Cardiac septum (tissue), 1 donor: ENCODE measurements at places on chromosomes 4 and X.

DNA sequence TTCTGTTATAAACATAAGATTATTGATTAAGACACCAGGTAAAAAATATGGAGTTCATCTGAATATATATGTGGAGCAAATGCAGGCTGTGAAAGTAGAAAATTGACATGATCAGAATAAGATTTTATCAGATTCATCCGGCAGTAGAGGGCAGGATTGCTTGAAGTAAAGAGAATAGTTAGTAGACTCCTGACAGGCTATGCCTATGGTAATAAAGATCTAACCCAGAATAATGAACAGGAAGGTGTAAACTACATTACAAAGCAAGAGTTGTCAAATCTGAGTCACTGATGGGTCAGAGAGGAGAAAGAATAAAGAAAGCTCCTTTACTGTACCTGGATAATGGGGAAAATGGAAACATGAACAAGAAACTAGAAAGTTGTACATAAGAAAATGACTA lies 20.8 kb upstream of the TMEM184C start:
- DNase-seq: no peak

DNA sequence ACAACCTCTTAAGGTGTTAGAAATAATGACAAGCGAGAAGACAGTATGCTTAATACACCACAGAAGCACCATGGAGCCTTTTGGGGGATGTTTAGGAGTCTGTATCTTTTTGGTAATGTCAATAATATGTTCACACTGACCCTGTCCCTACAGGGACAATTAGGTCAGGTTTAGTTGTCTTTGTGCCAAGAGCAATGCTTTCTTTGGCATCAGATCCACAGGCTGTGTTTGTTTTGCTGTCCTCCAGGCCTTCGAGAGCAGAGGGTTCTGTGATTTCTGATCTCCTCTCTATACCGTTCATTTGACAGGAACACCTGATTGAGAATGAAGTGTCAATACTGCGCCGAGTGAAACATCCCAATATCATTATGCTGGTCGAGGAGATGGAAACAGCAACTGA lies 153.8 kb downstream of the DCLK2 start:
- DNase-seq: no peak

- no peak for DNase-seq
These were observed 9.6 kb downstream of the NBDY start for GRCh38 chrX:56738670-56739069.

- no peak for DNase-seq
These were observed 1133.5 kb downstream of the FAT4 start for GRCh38 chr4:126448086-126448845.

DNA sequence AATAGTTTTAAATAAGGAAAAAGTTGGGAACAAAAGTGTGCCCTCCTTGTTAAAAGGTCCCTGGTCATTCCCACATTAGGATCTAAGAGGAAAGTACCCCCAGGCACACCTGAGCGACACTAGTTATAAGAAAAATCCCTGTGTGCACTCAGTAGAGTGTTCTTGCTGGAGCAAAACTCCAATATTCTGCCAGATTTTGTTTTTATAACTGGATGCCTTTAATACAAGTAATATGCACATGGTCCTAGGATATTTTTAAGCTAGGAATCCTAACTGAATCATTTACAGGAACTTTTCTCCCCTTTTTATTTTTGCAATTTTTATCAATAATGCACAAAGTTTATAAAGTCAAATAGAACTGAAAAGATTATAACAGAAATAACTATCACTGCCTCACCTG lies 68.6 kb downstream of the BEND4 start:
- no peak for DNase-seq

GRCh38 chr4:100424376-100424775 lies 93.4 kb downstream of the EMCN start:
- no peak for DNase-seq

DNA sequence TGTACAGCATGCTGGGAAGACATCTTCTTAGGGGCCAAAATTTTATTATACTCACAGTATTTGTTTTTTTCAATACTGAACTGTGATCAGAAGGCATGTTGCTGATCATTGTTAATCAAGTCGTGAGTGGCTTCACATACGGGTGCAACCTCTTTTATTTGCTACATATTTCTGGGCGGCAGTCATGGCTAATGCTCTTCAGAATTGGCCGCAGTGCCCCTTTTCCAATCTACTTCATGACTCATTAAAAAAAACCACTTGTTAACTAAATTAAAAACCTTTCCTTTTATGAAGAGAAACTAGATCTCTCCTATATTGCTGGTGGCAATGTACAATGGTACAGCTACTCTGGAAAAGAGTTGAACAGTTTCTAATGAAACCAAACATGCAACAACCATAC lies 101.5 kb upstream of the C1GALT1C1 start:
- no peak for DNase-seq

DNA sequence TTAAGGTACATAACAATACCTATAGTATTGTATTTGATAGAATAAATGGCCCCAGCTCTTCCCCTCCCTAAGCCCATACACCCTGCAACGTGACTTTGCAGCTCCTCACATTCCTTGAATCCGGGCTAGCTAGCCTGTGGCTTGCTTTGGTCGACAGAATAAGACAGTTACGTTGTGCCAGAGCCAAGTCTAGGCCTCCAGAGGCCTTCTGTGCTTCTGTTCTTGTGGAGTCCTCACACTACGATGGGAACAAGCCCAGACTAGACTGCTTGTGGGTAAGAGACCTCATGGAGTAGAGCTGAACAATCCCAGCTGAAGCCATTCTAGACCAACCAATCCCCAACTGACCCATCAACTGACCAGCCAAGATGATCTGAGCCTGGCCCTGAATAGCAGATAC lies 102.4 kb upstream of the PLAC1 start:
- DNase-seq: no peak

DNA sequence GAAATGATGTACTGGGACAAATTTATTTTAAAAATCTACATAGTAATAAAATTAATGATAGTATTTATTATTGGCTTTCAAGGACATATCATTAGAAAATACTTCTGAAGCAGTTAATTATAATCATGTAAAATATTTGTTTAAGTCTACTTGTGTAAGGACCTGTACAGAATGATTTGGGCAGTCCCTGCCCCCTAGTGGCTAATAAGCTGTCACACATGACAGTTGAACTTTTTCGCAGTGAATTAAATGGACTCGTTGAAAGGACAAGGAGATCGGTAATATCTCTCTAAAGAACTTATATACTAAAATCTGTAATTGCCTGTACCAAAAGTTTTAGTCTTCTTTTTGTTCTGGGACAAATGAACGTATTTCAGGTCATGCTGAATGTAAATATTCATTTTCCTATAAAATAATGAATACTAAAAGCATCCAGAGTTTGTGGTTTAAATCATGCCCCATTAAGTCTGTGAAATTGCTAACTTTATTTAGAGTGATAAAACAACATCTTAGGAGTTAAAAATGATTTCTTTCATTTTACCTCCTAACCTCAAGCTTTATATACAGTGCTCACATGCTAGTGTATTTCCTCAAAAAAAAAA lies 13.6 kb downstream of the EXOC1 start:
- no peak for DNase-seq

GRCh38 chr4:6905516-6906445 lies 3.8 kb upstream of the TBC1D14 start:
- DNase-seq: no peak

DNA sequence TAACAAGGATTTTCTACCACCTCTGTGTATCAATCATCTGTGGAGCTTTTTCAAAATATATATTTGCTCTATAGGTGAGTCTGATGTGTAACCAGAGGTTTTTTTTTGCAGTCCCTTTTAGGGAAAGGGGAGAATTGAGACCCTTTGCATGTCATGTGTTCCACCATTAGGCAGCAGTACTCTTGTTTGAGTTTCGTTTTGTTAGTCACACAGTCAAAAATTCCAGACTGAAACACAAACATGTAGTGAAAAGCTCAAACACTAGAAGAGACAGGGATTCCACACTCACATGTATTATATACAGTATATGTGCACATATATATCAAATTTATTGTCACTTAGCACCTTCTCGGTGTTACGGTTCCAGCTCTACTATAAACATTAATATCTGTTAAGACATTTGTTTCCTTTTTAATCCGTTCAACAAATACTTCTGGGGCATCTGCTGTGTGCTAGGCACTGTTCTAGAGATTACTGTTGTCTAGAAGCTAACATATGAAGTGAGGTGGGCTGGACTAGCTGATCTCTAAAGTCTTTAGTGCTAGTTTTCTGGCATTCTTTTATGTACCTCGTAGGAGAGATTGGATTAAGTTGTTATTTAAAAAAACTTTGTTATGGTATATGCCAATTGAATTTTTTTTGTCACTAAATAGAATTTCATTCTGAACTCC lies 5.5 kb downstream of the USP9X start:
- DNase-seq: no peak

DNA sequence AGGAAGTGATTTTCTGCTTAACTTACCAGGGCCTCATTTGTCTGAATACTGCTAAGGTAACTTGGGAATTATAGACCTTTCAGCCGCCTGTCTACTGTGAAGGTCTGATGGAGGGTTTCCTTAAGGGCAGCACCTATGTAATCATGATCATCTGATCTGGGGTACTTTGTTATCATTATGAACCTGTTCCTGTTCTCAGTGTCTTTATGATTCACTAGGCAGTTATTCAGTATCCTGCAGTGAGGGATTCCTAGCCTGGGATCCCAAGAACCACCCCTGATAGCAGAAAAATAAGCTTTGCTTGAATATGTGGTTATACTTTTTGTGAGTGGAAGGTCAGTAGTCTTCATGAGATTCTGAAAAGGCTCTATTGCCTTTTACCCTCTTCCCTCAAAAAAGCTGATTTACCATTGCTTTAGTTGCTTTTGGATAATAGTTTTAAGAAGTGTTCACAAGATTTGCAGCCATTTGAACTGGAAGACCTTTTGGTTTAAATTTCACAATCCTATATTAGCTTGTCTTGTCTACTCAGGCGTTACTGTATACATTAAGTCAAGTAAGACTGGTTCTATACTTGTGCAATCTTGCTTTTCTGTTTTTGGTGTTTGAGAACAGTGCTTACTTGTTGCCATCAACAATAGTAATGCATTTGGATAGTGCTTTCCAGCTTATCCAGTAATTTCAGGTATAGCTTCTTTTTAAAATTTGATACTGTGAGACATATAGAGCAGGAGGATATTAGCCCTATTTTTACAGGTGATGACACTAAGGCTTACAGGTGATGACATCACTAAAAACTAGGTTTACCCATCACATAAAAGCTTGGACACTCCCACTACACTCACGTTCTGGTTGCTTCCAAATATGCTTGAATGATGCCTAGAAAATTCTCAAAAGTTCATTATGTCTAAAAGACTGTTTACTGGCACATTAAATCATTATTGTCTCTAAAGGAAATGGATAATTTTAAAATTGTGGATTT lies 60.0 kb downstream of the FHIP1A start:
- no peak for DNase-seq

- no peak for DNase-seq
These were observed 246.8 kb downstream of the QDPR start for GRCh38 chr4:17265139-17265538.

GRCh38 chr4:111633663-111634266 lies 511.5 kb upstream of the FAM241A start:
- no peak for DNase-seq

DNA sequence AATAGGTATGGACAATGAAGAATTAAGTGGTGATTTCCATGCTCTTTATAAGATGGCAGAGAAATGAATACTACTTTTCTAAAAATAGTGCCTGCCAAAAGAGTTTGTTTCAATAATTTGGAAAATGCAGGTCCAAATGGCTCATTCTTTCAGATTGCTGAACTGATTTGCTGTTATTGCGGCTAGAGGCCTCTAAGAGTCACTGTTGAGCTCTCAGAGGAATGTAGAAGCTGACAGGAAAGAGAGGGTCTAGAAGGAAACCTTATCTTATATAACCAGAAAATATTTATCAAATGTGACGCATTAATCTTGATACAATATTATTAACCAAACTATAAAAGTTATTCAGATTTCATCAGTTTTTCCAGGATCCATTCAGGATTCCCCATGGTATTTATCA lies 65.7 kb upstream of the PAGE1 start:
- no peak for DNase-seq

DNA sequence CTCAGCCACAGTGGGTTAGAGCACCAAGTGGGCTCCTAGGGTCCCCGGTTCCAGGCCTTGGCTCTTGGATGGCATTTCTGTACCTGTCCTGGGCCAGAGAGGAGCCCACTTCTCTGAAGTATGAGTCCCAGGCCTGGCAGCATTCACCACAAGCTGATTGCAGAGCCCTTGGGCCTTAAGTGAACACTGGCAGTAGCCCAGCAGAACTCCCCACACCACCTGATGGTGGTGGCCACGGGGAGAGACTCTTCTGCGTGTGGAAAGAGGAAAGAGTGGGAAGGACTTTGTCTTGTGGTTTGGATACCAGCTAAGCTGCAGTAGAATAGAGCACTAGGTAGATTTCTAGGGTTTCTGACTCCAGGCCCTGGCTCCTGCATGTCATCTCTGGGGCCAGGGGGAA lies 104.8 kb downstream of the DLG3 start:
- no peak for DNase-seq

GRCh38 chrX:100405424-100405823 lies 4.6 kb downstream of the PCDH19 start:
- no peak for DNase-seq

DNA sequence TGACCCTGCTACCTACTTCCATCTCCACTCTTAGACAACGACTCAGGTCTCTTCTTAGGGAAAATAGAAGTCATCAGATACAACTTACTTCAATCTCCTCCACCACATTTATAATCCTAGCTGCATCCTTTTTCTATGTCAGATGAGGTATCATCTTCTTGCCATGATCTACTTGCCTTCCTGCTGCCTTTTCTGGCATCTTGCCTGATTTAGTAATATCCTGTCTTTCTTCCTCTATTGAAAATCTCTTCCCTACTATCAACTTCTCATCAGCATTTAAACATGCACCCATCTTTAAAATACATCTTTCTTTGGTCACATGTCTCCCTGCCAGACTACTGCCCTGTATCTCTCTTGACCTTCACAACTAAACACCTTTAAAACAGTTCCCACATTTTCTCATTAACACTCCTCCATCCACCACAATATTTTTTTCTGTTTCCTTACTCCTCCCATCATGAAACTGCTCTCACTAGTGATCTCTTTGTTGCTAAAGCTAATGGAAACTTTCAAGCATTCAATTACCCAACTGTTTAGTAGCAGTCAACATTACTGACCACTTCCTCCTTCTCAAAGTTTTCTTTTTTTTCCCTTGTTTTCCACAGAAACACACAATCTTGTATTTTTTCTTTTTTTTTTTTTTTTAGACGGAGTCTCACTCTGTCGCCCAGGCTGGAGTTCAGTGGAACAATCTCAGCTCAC lies 100.8 kb upstream of the CXorf66 start:
- DNase-seq: no peak

DNA sequence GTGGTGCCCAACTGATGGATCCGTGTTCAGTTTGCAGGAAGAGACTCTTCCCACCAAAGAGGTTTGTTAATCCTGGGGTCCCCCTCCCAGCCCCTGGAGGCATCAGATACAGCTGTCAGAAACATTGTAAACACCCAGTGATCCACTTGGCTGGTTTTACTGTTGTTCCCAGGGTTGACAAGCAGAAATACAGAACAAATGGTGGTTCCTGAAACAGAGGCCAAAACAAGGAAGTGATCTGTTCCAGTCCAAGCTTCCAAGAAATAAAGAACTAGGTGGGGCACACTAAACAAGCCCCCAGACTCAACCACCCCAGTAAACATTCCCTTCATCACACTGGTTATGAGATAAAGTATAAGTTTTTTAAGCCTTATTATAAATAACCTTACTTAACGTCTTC lies 1.4 kb downstream of the TMLHE start:
- DNase-seq: no peak

GRCh38 chrX:10589098-10589497 lies 31.3 kb downstream of the MID1 start:
- no peak for DNase-seq
